ENCODE measurements at places on chromosomes 2 and 18.

DNA sequence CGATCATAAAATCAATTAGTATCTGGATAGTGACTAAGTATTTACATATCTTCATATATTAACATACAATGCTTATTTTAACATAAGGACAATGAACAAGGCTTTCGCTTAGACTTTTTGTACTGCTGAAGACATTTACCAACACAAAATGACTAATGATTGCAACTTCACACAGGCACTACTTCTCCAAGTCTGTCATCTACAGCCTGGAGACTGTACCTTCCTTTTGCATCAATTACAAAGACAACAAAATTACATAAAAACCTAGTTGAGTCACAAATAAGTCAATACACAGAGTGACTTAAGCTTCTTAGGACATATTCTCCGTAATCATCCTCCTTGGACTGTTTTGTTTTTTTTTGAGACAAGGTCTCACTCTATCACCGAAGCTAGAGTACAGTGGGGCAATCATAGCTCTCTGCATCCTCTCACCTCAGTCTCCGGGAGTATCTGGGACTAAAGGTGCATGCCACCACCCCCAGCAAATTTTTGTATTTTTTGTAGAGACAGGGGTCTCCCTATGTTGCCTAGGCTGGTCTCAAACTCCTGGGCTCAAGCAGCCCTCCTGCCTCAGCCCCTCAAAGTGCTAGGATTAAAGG, 15.9 kb downstream of the PUM2 start:
- DNase-seq = no peak

- no peak for DNase-seq
Measured at GRCh38 chr2:216070195-216070594, 11.4 kb downstream of the PECR start.

GRCh38 chr2:64359892-64360657, 93.9 kb upstream of the LGALSL start:
- no peak for DNase-seq

- DNase-seq = no peak
Measured at GRCh38 chr2:168146892-168147810, 100.2 kb downstream of the STK39 start.

- no peak for DNase-seq
Measured at GRCh38 chr18:62939433-62939832, 224.1 kb downstream of the PHLPP1 start.

- DNase-seq = peak; percentile 10
Measured at GRCh38 chr2:162301151-162301804, 17.2 kb downstream of the IFIH1 start.

Measured in activated CD8-positive, alpha-beta memory T cell treated with anti-CD3 and anti-CD28 coated beads for 1 hour (primary cell).